ENCODE measurements at places on chromosomes 4 and X.

GRCh38 chr4:3284734-3285557 lies 7.9 kb upstream of the RGS12 start:
- DNase-seq = no peak

DNA sequence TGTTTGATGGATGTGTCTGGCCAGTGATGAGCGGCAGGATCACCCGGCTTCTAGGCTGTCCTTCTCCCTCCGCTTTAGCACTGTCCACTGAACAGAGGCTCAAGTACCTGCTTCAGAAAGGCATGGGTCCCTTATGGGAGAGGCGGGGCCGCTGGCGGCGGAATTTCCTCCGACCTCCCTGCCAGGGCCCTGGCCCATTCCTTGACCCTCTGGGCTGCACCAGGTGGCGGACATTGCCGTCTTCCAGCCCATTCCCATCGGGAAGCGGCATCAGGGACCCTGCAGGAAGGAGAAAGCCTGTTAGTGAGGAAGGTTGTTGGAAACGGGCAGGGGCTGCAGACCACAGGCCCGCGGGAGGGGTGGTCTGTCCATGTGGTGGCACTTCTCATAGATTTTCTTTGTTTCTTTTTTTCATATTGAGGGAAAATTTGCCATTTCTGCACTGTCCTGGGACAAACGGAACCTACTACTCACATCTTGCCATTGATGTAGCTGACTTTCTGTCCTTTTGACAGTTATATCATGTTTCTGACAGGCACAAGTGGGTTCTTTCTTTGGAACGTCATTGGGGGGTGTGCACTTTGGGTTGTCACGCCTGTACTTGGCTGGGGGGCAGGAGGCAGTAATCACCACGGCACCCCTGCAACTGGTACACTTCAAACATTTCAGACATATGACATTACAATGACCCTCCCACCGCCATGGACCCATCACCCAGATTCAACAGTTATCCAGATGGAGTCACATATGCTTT lies 6.1 kb downstream of the APLN start:
- no peak for DNase-seq

DNA sequence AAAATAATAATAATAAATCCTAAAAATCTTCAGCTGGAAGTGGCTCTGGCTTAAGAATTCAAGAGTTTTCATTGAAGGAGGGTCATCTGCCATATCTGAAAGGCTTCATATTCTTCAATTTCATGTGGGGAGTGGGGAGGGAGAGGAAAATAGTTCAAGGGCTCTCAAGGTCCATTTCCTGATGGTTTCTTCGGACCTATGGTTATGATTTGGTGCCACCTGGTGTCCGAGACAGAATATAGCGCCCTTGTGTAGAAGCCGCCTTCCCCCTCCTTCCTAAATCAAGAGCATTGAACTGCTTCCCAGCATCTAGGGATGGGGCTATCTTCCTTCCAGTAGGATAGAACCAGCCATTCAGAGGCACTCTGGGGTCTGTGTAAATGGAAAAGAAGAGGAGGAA lies 34.3 kb downstream of the NLGN3 start:
- DNase-seq = peak; percentile 52

- DNase-seq = no peak
Measured at GRCh38 chr4:162837679-162838078, 329.0 kb downstream of the NAF1 start.

DNA sequence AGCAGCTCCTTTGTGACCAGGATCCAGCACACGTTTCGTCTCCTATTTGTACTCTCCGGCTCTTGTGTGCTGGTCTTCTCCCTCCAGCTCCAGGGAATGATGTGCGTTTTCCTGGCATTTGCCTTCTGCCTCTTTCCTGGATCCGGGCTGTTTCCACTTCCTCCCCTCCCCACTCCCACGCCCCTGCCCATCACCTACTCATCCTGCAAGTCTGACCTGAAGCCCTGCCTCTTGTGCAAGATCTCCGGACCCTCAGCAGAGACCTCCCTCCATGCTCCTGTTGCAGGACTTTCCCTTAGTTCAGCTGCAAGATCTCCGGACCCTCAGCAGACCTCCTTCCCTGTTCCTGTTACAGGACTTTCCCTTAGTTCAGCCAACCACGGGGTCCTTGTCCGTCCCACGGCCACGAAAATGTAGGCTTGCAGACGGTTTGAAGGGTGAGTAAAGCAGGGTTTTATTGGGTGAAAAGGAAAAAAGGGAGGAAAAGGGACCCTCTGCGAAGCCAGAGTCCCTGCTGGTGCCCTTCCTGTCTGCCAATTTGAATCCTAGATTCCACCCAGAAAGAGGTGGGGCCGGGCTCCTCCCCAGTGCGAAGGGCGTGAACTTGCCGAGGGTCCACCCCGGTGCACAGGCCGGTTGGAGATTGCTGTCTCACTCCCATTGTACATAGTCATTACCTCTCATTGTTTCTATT lies 74.4 kb upstream of the IRF2 start:
- DNase-seq = no peak

DNA sequence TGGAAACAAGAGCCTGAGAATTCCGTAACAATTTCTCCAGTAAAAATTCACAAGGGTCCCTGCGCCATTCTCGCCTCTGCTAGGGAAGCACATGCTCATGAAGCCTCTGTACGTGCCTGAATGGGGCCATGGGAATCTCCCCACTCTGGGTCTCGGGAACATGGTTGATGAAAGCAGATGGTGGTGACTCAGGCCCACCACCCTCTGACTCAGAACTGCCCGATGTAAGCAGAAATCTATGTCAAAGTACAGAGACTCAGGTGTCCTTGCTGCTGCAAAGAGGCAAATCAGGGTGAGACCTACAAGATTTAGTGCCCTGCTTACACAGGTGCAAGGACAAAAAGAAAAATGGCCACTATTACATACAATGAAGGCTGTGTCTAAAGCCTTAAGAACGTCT lies 65.0 kb downstream of the SCD5 start:
- peak; percentile 47 for DNase-seq

DNA sequence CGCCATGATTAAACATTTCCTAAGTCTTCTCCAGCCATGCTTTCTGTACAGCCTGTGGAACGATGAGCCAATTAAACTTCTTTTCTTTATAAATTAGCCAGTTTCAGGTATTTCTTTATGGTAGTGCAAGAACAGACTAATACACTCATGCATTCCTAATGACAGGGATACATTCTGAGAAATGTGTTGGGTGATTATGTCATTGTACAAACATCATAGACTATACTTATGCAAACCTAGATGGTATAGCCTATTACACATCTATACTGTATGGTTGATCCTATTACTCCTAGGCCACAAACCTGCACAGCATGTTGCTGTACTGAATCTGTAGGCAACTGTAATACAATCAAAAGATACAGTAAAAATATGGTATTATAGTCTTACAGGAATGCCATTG lies 83.1 kb downstream of the ATOH1 start:
- DNase-seq = no peak

- DNase-seq = no peak
Measured at GRCh38 chr4:151462554-151462953, 53.6 kb downstream of the FHIP1A start.

GRCh38 chr4:102137217-102137616 lies 208.1 kb downstream of the SLC39A8 start:
- DNase-seq = no peak

DNA sequence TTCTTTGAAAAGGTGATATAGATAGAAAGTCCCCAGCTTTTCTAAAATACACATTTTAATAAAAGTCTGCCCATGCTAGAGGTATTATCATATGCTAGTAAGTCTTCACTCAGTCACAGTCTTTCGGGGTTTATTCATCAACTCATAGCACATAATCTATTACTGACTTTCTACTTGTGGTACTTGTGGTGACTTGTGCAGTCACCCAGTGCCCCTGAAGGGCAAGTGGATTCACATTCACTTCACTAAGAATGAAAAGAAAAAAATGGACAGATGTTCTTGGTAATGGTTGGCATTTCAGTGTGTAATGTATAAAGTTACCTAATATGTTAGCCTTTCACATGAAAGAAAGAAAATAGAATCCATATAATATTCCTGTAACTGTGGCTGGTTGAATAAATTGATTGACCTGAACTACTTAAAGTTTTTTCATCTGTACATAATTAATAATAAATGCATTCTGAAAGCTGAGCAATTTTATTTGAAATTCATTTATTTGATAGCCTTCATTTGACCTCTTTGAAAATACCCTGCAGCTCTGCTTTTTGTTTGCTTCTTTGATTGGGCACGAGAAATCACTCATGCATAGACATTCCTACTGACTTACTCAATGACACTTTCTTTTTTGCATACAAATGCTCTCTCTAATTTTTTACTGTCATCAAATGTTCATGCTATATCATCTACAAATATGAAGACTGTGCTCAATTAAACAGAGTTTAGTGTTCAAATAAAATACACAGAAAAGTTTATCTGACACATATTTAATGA lies 39.5 kb upstream of the ZNF330 start:
- no peak for DNase-seq

- no peak for DNase-seq
Measured at GRCh38 chr4:139229534-139230039, 50.4 kb downstream of the MGARP start.

DNA sequence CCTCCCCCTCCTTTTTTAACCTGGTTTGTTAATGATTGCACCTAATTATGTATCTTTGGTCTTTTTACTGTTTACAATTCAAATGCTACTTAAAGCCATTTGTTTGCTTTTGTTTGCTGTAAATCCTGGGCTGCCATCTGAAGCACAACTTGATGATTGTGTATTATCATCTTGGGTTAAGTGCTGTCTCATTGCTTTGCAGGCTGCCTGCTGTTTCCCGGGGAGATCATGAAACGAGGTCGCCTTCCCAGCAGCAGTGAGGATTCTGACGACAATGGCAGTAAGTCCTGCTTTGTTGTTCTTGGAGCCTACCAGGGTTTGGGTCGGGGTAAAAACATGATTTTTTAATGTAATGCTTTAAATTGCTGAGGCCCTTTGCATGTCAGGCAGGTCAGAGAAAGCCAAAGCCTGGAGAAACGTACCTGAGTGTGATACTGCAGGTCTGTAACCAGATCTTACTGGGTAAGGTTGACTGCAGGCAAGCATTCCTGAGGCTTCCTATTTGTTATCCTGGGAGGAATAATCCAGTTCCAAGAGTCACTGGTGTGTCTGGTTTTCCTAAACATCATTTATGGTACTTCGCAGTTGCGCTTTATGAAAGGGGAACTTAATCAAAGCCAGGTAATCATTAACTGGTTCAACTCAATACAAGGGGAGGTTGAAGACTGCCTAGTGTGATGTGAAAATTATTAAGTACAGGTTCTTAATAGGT lies 22.2 kb downstream of the JADE1 start:
- DNase-seq = no peak

GRCh38 chr4:17164666-17165065 lies 266.2 kb upstream of the LDB2 start:
- no peak for DNase-seq

DNA sequence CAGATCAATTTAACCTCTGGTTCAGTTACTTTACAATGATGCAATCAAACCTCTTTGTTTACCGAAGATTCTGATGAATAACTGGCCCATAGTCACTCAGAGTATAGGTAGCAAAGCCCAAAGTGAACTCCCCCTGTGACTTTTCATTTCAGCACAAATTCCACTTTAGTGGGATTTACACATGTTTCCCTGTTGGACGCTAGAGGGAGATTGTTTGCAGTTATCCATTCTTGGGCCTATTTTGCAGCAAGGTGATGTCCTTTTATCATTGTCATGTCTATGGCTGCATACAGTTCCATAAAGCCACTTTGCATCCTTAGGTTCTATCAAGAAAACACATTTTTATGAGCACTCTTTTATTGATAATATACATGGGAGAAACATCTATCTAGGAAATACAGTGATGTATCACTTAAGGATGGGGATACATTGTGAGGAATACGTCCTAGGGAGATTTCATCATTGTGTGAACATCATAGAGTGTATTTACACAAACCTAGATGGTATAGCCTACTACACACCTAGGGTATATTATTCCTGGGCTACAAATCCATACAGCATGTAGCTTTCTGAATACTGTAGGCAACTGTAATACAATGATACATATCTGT lies 14.5 kb upstream of the DKK2 start:
- DNase-seq = no peak

GRCh38 chr4:37685823-37686372 lies 278 bp downstream of the RELL1 start:
- DNase-seq = peak; percentile 65

DNA sequence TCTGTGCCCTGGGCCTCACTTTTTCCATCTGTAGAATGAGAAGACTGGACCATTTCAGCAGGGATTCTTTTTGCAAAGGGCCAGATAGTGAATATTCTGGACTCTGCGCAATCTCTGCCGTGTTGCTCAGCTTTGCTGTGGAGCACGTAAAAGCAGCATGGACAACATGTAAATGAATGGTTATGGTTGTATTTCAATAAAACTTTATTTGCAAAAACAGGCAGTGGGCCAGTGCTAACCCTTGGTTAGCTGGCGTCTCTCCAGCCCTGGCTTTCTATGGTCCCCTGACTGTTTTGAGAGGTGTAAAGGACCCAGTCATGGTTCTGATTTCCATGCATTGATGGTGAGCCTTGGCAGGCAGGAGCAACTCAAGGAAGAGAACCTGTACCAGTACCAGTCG lies 18.7 kb downstream of the WFS1 start:
- no peak for DNase-seq

DNA sequence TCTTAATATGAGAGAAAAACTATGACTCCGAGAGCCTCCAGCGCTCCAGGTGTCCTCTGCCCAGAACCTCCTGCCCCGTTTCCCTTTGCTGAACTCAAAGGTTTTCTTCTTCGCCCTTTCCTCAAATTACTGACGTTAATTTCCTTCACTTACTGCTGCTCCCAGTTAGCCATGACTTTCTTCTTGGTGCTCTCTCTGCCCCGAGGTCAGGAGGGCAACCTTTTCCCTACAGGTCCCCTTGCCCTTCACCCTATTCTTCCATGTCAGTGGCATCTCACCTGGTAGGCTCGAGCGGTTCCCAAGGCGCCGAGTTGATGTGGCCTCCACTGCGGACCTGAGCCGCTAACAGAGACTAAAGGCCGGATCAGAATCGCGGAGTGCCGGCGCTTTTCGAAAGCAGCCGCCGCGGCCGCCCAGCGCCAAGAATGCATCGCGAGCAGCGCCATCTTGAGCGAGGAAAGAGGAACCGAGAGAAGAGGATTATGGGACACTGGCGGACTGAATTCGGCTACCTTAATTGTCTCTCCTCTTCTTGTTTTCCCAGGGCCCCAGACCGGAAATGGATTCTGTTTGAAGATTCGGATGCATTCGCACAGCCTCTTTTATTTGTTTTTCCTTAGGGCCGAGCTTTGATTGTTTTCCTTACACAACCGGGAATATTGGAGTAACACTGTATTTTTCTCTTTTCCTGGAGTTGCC lies at the start of gene ABCB7:
ABCB7 (minus strand) TSS at position 457 of the 699 bp plus-strand sequence; CDS start at position 446, 11 bp downstream.
- peak; percentile 72 for DNase-seq

GRCh38 chr4:178595500-178596138 lies 1153.4 kb upstream of the AGA start:
- no peak for DNase-seq

GRCh38 chr4:149781150-149781549 lies 34.5 kb downstream of the IQCM start:
- no peak for DNase-seq
